HuH-7.5 (cell line): ENCODE measurements at places on chromosomes 11 and 22.

- no peak for DNase-seq
Observed at GRCh38 chr22:45818424-45819085, 146.9 kb downstream of the ATXN10 start.

DNA sequence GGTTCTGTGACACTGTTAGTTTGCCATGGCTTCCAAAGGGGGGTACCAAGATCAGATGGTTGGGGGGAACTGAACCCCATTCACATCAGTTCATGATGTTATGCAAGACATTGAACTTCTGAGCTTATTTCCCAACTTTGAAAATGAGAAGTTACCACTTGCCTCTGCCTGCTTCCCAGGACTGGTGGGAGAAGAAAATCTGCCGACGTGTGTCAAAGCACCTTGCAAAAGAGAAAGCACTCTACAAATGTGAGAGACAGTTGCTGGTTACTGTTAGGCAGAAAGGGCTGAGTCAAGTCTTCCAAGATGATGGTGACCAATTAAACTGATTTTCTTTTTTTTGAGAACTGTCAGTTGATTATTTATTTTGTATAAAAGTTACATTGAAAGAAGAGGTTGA is 45.6 kb downstream of the SMCO4 start:
- DNase-seq = no peak

DNA sequence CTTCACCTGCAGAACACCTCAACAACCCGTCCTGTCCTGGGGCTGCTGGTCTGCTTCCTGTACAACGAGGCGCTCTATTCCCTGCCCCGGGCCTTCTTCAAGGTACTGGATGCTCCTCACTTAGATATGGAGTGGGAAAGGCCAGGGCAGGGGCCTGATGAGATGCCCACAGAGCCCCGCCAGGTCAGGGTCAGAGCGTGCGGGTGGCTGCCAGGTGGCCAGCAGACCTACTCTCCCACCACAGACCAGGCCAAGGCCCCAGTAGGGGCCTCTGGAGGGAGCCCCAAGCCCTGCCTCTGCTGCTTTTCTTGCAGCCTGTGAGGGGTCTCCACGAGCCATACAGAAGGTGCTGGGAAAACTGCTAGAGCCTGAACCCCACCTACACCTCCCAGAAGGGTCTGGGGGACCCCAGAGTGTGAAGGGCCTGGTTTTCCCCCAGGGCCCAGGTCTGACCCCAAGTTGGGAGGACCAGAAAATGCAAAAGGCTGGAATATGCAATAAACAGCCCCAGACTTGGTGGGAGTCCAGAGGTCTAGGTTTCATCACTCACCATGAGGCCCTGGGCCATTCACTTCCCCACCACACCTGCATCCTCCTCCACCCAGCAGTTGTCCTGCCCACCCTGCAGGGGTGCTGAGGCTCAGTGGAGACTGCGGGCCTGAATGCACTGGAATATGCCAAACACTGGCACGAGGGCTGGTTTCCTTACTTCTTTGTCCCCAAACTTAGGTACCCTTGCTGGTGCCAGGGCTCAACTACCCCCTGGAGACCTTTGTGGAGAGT is 14.7 kb downstream of the ZDHHC24 start:
- DNase-seq = no peak

- no peak for DNase-seq
Observed at GRCh38 chr11:115980337-115981103, 476.3 kb upstream of the CADM1 start.

- DNase-seq = no peak
Observed at GRCh38 chr11:110098645-110099044, 5.5 kb downstream of the ZC3H12C start.

DNA sequence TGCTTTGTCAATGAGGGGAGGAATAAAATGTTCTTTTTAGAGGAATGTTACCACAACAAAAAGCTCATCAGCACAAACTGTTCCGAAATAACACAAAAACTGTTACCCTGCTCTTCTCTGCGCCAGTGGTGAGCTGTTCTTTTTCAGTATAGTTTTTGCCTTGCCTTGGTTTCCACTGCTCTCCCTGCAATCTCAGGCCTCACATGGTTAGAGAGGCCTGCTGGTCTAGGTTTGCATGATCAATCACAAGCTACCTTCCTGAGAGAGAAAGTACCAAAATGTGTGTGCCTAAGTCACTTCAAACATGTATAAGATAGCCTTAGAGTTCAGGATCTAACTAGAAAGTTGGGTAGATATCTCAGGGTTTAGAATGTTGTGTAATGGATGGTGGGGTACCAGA is 114.6 kb downstream of the STIM1 start:
- no peak for DNase-seq

DNA sequence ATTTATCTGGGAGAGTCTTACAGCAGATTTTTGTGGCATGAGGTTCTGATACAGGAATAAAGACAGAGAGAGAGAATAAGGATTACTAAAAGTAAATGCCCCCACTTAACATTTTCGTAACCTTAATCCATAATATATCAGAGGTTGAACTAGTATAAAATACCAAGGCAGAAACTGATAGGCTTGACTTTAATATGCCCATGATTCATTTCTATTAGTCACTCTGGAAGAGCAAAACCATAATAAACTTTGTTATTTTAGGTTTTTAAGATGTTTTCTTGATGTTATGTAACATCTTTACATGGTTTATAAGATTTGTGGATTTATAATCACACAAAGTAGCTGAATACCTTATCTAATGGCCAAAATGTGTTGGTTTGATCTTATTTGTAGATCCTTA is 19.1 kb downstream of the GUCY1A2 start:
- no peak for DNase-seq

DNA sequence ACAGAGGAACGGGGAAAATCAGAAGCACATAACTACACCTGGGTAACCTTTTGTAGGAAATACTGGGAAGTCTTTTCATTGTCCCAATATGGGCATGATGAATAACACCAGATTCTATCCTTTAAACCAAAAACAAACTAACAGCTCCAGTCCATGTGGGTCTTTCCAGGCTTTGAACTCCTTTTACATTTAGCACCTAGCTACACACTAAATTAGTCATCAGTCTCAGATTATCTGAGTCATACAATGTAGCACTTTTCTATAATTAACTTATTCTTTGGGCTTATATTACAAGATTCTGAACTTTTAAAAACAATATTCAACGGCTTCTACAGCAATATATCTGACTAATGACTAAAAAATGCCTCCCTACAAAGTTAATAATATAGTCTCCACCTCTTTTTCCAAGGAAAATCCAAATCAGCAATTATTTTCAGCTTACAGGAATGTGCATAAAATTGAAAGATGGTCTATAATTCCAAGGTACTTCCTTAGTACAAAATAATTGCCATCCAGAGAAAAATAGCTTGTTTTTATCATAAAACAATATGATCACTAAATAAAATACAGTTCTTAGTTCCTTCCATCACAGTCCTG is 26.3 kb downstream of the STK33 start:
- DNase-seq = no peak
